ENCODE measurements at places on chromosomes 16 and 17.

- no peak for DNase-seq
Observed at GRCh38 chr17:59547131-59547915, 18.1 kb upstream of the DHX40 start.

GRCh38 chr16:48526958-48527331 lies 83.0 kb downstream of the N4BP1 start:
- DNase-seq, result no peak

- DNase-seq, result no peak
Observed at GRCh38 chr16:12193692-12194091, 217.2 kb downstream of the SNX29 start.

- DNase-seq, result no peak
Observed at GRCh38 chr16:16124438-16124837, 98.9 kb downstream of the ABCC6 start.

DNA sequence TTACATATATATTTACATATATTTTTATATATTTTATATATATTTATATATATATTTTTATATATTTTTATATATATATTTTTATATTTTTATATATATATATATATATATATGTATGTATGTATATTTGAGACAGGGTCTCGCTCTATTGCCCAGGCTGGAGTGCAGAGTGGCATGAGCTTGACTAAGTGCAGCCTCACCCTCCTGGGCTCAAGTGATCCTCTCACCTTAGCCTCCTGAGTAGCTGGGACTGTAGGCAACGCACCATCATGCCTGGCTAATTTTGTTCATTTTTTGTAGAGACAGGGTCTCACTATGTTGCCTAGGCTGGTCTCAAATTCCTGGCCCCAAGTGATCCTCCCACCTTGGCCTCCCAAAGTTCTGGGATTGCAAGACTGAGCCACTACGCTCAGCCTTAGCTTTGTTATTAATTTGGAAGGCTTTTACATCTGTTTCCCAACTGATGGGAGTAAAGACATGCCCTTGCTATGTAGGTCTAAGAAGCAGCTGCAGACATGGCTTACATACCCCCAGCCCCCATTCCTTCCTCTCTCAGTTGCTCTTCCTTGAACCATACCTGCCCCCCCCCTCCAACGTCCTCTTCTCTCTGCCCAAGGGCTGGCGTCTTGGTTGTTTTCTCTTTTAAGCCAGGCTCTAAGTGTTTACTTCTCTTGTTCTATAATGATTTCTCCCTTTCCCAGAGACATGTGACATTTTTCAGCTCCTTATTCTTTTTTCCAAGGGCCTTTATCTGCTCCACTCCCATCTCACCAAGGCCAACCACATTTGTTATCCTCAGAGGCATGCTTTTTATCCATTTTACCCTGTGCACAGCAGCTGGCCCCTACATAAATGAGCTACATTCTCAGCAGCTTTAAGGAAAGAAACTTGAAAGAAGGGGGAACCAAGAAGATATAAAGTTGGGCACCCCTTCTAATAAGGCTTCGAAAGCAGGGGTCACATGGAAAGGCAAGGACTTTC lies 64.2 kb upstream of the ATF7IP2 start:
- no peak for DNase-seq

DNA sequence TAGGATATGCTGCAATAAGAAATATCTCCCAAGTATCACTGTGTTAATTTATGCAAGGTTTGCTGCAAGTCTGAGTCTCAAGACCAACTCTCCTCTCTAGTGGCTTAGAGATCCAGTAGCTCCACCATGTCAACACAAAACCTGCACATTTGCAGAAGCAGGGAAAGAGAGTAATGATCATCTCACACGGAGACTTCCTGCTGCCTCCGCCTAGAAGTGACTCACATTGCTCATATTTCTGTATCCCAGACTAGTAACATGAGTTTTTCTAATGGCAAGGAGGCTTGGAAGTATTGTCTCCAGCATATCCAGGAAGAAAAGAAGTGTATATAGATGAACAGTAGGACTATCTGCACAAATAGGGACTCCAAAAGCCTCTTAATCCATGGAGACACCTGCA lies 15.0 kb upstream of the IRX6 start:
- DNase-seq, result no peak
